ENCODE measurements at places on chromosomes 4 and X.

GRCh38 chr4:187294861-187295260, 571.2 kb upstream of the FAT1 start:
- no peak for DNase-seq

DNA sequence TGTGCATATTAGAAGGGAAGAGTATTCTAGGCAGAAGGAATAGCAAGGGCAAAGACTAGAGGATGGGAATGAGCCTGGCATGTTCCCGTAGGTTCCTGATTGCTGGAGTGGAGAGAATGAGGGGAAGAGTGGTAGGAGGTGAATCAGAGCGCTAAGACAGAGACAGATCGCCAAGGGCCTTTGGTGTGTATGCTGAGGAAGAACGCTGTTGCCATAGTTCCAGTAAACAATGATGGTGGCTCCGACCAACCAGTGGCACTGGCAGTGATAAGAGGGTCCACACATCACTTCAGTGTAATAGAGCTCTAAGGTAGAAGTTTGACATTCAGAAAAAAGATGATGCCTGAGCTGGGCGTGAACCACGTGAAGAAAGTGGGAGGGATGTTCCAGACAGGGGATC, 966 bp downstream of the TBC1D25 start:
- no peak for DNase-seq

- no peak for DNase-seq
These were observed 73.9 kb downstream of the SORBS2 start for GRCh38 chr4:185738038-185738552.

GRCh38 chr4:90127706-90128345, 632 bp downstream of the CCSER1 start:
- peak; percentile 38 for DNase-seq

GRCh38 chr4:186917136-186917535, 193.5 kb upstream of the FAT1 start:
- DNase-seq, result no peak

DNA sequence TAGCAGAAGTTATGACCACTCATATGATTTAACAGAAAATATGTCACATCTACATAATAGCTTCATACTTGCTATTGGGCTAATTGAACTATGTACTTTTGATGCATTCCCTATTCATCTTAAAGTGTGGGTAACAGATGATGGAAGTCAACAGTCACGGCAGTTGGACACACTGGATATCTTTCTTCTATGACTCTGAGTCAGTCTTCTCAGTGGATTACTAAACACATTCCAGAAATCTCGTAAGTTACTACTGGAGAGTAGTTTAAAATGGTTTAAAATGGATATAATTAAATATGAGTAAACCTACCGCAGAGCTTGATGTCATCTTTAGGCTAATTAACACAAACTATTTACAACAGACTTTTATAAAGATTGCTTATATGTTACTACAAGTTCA, 30.1 kb upstream of the CFAP299 start:
- no peak for DNase-seq

- DNase-seq, result no peak
These were observed 32.0 kb upstream of the BOD1L1 start for GRCh38 chr4:13659341-13660070.

DNA sequence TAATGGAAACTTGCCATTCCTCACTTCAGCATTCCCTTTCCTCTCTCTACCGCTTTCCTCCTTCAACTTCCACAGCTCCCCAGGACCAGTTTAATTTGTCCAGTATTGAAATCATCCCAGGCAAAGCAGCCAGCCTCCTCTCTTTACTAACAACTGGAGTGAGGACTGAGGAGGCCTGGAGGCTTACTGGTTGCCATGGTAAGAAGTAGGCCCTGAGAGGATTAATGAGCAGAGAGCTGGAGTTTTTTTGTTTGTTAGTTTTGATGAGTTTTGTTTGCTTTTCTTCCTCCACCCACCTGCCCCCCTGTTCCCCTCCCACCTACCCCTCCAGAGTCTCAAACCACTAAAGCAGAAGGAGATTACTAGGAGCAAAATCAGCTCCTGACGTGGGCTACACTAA, 29.5 kb upstream of the PLP1 start:
- DNase-seq, result no peak

GRCh38 chr4:164081371-164081770, 586.9 kb downstream of the TMA16 start:
- DNase-seq, result no peak

DNA sequence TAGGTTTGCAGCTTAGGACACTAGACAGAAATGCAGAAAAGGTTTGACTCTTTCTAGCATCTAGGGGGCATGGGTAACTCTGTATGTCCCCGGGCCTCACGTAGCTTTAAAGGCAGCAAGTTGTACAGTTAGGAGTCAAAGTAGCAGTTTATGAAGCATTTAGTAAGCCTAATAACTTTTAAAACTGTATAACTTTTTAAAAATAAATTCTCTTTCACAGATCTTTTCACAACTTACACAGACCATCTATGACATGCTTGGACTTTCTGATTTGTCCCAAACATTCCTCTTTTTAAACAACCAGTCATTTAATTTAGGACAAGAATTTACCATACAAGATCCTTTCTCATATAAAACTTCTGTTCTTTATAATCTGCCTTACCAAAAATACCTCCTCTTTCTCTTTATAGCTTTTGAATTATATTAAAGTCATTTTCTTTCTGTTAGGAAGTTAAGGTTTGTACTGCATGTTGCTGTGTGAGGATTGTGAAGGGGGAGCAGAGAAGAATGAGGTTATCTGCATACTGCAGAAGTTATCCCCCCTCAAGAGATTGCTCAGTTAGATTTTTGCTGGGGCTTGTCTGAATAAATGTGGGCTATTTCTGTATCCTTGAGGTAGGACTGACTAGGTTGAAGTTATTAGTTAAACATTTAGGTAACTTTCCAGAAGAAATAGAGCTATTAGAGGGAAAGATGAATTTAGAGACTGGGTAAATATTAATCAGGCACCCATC, 94.3 kb downstream of the CPE start:
- DNase-seq, result no peak

DNA sequence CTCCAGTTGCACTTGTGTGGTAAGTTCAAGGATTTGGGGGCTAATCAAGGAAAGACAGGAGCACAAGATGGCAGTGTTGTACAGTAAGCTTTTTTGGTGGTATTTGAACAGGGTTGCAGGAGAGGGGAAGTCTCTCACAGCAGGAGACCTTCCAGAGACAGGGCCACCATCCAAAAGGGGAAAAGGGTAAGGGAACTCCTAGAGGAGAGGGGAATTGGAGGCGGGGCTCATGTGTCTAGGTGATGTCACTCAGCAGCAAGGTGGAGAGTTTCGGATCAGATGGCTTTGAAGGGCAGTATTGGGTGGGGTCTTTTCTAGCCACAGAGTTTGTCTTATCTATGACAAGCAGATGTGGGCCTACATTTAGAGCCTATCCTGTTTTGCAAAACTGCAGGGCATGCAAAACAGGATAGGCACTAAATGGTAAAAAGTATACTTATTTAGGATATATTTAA, 13.4 kb upstream of the RNF175 start:
- no peak for DNase-seq

GRCh38 chr4:19659101-19659500, 592.6 kb upstream of the SLIT2 start:
- DNase-seq, result no peak

DNA sequence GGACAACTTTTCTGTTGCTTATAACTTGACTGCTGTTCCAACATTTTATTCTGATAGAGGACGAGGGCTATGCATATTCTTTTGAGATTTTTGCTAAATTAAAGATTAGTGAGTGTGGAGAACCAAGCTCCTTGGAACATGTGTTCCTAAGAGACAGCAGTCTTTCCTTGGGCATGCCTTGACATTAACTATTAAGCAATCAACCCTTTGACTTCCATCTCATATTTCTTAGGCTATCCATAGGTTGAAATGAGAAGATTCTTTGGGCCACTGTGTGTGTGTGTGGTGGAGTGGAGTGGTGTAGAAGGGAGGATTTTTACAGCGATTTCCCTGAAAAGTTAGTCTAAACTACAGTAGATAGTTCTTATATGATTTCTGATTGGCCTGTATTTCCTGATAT, 127.4 kb upstream of the POF1B start:
- no peak for DNase-seq
